Kasumi-1 (cell line): ENCODE measurements at places on chromosomes 5 and 9.

DNA sequence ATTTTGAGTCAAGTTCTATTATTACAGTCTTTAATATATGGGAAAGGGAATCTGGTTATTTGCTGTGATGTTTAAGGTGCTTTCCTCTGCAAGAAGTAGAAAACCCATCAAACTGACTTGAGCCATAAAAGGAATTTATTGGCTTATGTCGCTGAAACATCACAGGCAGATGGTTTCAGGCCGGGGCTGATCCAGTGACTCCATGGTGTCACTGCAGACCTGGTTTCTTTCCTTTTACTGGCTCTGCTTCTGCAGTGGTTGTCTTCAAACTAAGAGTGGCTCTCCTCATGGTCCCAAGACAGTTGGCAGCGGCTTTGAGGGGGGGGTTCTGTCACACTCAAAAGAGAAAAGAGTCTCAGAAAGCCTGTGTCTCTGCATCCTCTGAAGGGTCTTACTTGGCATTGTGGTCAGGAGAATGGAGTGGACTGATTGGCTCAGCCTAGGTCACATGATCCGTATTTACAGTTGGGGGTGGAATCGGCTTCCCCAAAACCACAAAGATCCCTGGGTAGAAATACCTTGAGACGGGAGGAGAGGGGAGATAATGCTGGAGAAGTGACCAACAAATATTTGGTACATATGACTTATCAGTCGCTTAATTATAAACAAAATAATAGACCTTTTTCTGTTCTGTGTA, 106.3 kb downstream of the DAPK1 start:
- no peak for DNase-seq

- no peak for DNase-seq
These were observed 118.7 kb upstream of the CD180 start for GRCh38 chr5:67315082-67315989.

DNA sequence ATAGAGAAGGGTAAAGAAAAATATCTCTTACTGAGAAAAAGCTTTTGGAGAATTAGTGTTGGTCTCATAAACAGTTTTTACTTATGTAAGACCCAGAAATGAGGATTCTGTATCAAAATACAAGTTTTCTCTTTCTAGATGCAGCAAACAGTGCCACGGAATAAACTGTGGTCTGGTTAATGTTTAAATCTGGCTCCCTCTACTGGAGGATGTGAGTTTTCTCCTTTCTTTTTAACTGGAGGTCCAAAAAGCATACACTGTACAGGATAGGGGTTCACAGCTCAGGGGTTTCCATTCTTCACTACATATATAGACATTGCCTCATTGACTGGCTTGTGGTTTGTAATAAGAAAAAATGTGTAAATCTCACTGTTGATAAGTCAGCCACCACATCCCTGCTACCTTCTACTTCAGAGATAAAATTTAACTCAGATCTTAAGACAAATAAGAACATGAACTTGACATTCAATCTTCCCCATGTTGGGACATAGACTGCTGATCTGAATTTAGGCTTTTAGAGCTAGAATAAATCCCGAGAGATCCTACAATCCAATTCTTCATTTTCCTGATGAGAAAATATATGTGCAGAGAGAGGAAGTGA, 98.9 kb downstream of the CFAP95 start:
- DNase-seq = peak; percentile 52

GRCh38 chr9:132007371-132008025, 72.2 kb downstream of the MED27 start:
- DNase-seq = no peak

GRCh38 chr5:72599519-72600370, 92.5 kb upstream of the ZNF366 start:
- no peak for DNase-seq

- no peak for DNase-seq
These were observed 33.9 kb upstream of the ALDH1B1 start for GRCh38 chr9:38358390-38359296.

DNA sequence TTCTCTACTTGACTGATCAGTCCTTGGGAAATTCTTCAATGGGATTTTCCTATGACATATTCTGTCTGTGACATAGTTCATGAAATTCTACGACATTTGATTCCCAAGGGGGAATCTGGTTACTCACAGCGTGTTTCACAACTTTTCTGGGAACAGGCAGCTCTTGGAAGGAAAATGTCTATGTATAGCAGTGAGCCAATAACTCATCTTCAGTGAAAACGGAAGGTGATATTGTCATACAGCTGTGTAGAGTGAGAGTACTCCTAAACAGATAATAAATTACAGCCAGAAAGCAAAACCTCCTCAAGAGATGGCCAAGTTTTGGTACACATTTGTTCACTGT, 91.4 kb downstream of the C9orf152 start:
- DNase-seq = no peak

- no peak for DNase-seq
These were observed 65.8 kb upstream of the TBC1D2 start for GRCh38 chr9:98321269-98321668.

DNA sequence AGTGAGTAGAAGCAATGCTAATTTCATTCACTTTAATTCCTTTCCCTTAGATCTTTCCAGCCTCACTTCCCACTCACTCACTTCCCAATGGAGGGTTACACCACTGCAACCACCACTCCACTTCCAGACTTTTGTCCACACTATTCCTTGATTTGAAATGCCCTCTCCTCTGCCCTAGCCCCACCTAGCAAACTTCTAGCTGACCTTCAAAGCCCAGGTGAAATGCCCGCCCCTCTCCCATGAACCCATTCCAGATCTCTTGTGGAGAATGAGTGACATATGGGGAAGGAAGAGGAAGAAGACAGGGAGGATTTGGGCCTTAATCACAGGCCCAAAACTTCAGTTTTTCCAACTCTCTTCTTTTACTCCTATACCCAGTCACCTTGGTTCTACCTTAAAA, 37.1 kb downstream of the PFDN1 start:
- no peak for DNase-seq

- no peak for DNase-seq
These were observed 110.0 kb downstream of the ROR2 start for GRCh38 chr9:91839926-91840465.

DNA sequence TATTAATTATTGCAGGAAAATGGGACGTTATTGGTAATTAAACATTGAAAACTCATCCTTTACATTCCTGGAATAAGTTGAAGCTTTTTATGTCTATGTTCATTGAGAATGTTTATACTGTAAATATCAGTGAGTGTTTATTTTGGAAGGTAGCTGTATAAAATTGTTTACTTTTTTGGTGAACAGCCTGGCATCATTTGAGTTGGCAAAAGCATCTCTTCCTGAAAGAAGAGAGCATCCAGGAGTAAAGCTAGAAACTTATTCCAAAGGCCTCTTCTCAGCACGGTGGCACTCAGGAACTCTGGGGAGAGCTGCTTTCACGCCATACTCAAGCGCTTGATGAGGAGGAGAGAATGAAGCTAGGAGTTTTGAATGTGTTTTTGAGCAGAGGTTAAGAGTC, 79.9 kb downstream of the GAPVD1 start:
- DNase-seq = no peak

GRCh38 chr9:14051419-14051818, 262.5 kb downstream of the NFIB start:
- no peak for DNase-seq

DNA sequence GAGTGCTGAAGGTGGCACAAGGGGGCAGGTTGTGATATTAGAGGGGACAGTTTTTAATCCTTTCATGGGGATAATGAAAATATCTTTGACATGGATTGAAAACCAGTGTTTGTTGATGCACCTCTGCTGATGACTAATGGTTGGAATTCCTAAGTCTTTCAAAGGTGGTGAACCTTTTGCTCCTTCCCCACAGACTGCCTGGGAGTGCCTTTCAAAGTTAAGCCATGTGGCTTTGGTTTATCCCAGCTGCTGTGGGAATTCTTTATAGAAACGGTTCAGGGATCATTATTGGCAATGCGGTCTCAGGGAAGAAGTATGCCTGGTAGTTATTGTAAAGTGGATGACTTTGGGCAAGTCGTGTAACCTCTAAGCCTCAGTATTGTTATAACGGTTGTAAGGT, 45.7 kb downstream of the PIP5K1B start:
- no peak for DNase-seq

DNA sequence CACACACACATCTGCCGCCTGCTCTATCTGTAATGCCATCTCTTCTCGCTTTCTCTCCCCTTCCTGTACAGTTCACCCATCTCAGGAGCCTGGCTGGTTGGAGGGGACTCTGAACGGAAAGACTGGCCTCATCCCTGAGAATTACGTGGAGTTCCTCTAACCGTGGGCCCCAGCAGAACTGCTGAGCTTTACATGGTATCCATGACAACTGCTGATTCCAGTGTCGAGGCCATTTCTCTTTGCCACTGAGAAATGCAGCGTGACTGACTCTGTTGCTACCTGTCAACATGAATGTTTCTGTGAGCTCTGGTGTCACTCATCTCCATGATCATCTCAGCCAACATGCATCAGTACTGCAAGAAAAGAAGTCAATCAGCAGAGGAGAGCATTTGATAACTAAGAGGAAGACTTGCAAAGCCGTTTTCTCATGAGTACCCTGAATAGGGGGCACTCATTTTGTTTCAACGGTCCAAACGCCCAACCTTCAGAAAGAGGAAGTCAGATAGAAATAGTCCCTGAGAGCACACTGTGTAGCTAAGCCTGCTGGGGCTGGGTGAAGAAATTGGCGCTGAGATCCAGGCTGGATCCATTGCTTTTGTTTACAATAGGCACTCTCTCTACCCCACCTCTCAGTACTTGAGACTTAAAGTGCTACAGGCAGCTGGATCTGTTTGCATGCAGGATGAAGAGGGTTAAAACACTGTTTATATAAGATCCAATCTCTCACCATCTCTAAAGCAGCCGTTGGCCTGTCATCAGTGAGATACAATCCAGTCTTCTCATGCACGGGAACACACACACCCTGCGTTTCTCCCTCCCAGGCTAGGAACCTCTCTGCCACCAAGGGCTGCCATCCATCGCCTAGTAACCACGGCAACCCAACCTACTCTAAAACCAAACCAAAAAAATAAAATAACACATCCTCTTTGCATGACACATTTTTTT, 180.9 kb downstream of the NR3C1 start:
- DNase-seq = peak; percentile 95

DNA sequence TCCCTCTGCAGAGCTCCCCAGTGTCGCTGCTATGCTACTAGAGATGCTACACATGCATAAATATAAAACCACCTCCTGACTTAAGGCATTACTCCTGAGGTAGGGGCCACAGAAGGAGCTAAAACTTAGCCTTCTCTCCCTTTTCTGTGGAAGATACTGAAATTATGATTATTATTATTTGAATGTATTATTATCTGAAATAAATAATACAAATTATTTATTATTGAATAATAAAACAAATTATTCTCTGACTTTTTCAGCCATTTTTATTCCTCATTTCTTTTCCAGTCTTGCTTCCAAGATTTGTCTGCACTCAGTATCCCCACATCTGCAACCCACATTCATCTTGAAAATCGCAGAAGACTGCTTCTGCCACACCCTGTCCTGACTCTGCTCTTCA, 414.9 kb upstream of the ACO1 start:
- DNase-seq = no peak

GRCh38 chr5:9774472-9775079, 144.4 kb upstream of the TAS2R1 start:
- DNase-seq = no peak

- DNase-seq = no peak
These were observed 21.7 kb upstream of the HOMER1 start for GRCh38 chr5:79535477-79536192.

GRCh38 chr5:138000102-138000723, 32.7 kb downstream of the FAM13B start:
- DNase-seq = no peak

GRCh38 chr5:370311-370958, 48.9 kb downstream of the AHRR start:
- no peak for DNase-seq

- no peak for DNase-seq
These were observed 318.3 kb downstream of the CHSY3 start for GRCh38 chr5:130222573-130222972.

- peak; percentile 69 for DNase-seq
These were observed 15.2 kb downstream of the PTGES start for GRCh38 chr9:129737479-129738274.

DNA sequence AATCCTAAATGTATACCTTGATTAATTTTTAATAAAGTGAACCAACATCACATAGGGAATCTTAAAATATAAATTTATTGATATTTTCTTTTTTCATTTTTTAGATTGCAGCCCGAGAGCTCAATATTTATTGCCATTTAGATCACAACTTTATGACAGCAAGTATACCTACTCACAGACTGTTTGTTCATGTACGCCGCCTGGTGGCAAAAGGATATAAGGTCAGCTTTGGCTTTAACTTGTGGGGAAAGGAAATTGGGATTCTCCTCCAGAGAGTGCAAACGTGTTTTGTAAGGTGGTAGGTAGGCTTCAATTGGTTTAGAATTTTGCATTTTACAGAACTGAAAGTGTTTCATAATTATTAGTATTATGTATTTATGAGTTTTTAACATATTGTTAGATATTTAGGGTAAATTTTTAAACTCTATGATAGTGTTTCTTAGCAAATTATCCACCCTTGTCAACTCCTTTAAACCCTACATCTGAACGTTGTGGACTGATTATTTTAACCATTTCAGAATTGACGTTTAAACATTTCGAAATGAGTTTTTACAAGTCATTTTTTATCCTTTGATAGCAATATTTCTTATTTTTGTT, 17.5 kb upstream of the DHFR start:
- peak; percentile 86 for DNase-seq

DNA sequence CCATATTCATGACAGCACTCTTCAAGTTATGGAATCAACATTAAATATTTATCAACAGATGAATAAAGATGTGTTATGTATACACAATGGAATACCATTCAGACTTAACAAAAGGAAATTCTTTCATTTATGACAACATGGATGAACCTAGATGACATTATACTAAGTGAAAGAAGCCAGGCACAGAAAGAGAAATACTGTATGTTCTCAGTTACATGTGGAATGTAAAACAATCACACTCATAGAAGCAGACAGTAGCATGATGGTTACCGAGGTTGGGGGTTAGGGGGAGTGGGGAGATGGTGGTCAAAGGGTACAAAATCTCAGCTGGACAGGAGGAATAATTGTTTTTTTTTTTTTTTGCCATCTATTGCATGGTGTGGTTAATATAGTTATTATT, 431.9 kb downstream of the DMAC1 start:
- DNase-seq = no peak

DNA sequence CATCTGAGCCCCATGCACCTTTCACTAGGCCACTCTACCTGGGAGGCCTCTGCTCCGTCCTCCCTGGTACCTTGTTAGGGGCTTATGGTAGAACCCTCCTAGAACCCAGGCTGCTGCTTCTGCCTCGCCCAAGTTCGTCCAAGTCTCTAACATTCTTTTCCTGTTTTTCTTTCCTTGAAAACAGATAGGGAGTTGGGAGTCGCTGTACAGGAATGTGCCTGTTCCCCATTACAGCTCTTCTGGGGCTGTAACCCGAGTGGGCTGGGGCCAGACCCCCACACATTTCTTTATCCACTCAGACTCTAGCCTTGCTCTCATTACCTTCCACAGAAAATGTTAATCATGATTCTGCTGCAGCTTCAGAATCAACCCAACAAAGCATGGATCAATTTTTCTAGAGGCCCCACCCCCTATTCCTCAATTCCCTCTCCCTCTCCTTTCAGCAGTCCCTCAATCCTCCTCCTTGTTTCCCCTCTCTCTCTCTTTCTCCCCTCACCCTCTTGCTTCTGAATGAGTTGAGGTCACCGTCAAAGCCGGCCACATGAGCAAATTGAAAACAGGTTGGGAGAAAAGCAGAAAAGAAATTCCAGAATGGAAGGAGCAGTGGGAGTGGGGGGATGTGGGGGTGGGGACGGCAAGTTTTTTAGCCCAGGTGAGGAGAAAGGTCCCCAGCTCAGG, 193.8 kb upstream of the TRIM32 start:
- DNase-seq = no peak

GRCh38 chr5:131795879-131796792, 681 bp downstream of the FNIP1 start:
- DNase-seq = peak; percentile 27

GRCh38 chr5:40141418-40141817, 538.3 kb upstream of the PTGER4 start:
- no peak for DNase-seq
